H9 (cell line): ENCODE measurements at places on chromosomes 1 and 21. TPM values are rescaled to one million over a fixed set of nuclear protein-coding genes. Genes with fewer than 3 reads are reported as not detected.
A peak's percentile ranks its signal among the peaks of the same experiment; 100 is the strongest.

APOBEC4 gene
- not detected in 2 replicates for total RNA-seq

SLC5A9 gene
- 0.22 TPM in 1 of 2 replicates, not detected in the other for total RNA-seq

COL16A1 gene
- 6.2 and 6.5 TPM in 2 replicates for total RNA-seq

ANGPTL1 gene
- total RNA-seq: not detected in 2 replicates

DNASE2B gene
- total RNA-seq: not detected in 2 replicates

DNA sequence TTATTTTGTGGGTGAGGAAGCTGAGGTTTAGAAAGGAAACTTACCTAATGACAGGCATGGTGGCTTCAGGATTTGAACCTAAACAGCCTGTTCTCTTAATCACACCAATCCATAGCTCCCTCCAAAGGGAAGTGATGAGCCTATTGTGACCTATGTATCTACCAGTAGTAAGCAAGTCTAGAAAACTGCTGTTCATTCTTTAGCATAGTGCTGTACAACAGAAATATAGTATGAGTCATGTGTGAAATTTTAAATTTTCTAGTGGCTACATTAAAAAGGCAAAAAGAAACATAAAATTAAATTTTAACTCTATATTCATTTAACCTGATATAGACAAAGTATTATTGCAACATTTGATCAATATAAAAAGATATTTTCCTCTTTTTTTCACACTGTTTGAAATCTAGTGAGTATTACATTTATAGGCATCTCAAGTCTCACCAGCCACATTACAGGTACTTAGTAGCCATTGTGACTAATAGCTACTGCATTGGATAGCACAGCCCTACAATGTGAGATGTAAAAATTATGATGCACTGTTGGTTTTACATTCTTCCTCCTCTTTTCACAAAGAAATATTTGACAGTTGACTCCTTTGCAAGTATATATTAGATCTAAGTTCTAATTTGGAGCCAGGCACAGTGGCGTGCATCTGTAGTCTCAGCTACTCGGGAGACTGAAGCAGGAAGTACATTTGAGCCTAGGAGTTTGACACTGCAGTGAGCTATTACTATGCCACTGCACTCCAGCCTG lies 16.6 kb downstream of the IPO9 start:
- H3K4me3 ChIP-seq: no peak overlapping the region
- H3K36me3 ChIP-seq: peaks cover 4% of the 10 kb centered on the region; the same call in 2 of the 3 replicates
- peaks cover 6% of the 10 kb centered on the region; the same call in 1 of the 2 replicates for H3K4me1 ChIP-seq
- no peak overlapping the region for H3K27ac ChIP-seq
- DNase-seq: no peak
- no peaks in the 10 kb centered on the region for H3K27me3 ChIP-seq

GRCh38 chr1:217892750-217893149 lies 261.6 kb downstream of the SPATA17 start:
- H3K27me3 ChIP-seq: no peaks in the 10 kb centered on the region
- no peak overlapping the region for H3K4me3 ChIP-seq
- H3K27ac ChIP-seq: no peak overlapping the region
- DNase-seq: no peak

DNA sequence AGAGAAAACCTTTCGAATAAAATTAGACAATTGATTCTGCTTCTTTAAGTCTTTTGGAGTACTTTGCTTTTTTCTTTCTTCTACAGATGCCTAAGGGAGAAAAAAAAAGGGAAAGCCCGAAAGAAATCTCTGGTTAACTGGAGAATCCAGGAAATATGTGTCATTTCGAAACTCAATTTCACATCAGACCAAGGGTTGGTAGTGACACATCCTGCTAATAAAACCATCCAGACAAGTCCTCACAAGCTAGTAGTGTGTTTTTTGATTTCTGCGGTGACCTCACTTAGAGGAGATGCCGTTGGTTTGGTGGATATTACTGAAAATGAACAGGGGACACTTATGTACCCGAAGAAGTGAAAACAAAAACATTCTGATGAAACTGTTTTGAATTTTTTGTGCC lies 726.5 kb upstream of the ADAMTS5 start:
- H3K4me1 ChIP-seq: no peaks in the 10 kb centered on the region
- no peak overlapping the region for H3K4me3 ChIP-seq
- H3K27me3 ChIP-seq: no peaks in the 10 kb centered on the region
- H3K36me3 ChIP-seq: peaks cover 2% of the 10 kb centered on the region

GRCh38 chr1:212916481-212917133 lies 33.7 kb upstream of the VASH2 start:
- no peak overlapping the region for H3K27ac ChIP-seq
- no peaks in the 10 kb centered on the region; the same call in 1 of the 2 replicates for H3K4me1 ChIP-seq
- H3K27me3 ChIP-seq: no peaks in the 10 kb centered on the region
- peaks cover 35% of the 10 kb centered on the region for H3K36me3 ChIP-seq
- peak; percentile 82 for DNase-seq
- peak overlapping the region; percentile 58; the same call in 1 of the 3 replicates for H3K4me3 ChIP-seq

GRCh38 chr1:169944621-169945020 lies 50.9 kb upstream of the SCYL3 start:
- H3K27ac ChIP-seq: no peak overlapping the region
- no peaks in the 10 kb centered on the region for H3K4me1 ChIP-seq
- no peak overlapping the region for H3K4me3 ChIP-seq
- DNase-seq: no peak
- no peaks in the 10 kb centered on the region for H3K36me3 ChIP-seq
- H3K27me3 ChIP-seq: no peaks in the 10 kb centered on the region

DNA sequence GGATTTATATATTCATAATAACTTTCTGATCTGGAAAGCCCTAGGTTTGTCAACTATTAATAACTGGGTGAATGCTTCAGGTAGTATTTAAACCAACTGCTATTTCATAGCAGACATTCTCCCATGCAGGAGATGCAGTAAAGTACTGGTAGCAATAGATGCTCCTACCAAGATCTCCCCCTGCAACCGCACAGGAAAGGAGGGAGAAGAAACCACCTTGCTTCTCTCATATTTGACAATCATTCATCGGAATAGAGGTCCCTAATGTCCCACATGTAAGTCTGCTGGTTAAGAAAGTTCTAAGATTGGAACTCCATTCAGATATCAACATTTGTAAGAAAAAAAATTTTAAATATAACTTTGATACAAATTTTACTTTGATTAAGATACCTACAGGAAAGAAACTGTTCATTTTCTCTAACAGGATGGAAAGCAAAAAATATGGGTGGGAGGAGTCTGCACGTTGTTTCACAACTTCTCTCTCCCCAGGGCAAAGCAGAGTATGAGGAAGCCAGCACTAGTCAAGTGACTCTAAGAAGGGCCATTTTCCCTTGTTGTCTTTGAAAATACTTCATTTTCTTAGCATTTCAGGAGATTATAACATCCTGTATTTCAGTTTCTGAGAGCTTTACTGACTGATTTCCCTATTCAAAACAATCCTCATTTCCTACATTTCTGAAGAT lies at the start of gene PYHIN1:
TSS of gene PYHIN1 (plus strand) at position 498 of the 683 bp plus-strand sequence. CDS start 5,359 bp downstream, outside the sequence.
- H3K27me3 ChIP-seq: no peaks in the 10 kb centered on the region
- H3K36me3 ChIP-seq: no peaks in the 10 kb centered on the region; the same call in 2 of the 3 replicates
- no peak within 1 kb of the TSS for H3K4me3 ChIP-seq
- H3K27ac ChIP-seq: no peak within 1 kb of the TSS
- no peak for DNase-seq

DNA sequence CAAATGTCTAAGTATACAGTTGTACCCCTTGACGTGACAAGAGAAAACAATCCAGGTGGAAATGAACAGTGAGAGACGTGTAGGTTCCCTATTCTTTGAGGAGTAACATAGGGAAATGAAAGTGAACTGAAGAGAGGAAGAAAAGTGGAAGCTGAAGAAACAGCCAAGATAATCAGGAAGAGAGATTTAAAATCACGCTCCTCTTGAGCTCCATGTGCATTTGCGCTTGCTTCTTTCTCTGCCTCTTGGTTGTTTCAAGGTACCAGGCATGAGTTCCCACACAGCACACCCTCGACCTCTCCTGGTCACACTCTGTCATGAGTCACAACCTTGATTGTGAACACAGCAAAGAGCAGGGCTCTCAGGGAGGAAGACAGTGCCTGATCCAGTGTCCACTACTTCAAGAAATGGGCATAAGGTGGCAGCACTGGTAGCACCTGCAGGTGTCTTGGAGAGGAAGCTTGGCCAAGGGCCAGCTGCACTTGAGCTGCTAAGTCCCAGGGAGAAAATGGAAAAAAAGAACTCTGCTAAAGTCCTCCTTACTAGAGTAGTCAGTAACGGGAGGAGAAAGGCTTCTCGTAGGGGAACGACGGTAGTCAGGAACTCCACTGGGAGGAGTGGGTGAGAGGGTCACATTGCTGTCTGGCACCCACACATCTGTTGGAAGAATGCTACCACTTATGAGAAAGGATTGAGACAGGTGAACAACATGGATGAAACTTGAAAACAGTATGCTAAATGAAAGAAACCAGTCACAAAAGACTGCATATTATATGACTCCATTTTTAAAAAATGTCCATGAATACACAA lies 18.3 kb upstream of the ARID1A start:
- no peaks in the 10 kb centered on the region for H3K27me3 ChIP-seq
- no peak overlapping the region for H3K27ac ChIP-seq
- DNase-seq: peak; percentile 86
- H3K36me3 ChIP-seq: no peaks in the 10 kb centered on the region

DNA sequence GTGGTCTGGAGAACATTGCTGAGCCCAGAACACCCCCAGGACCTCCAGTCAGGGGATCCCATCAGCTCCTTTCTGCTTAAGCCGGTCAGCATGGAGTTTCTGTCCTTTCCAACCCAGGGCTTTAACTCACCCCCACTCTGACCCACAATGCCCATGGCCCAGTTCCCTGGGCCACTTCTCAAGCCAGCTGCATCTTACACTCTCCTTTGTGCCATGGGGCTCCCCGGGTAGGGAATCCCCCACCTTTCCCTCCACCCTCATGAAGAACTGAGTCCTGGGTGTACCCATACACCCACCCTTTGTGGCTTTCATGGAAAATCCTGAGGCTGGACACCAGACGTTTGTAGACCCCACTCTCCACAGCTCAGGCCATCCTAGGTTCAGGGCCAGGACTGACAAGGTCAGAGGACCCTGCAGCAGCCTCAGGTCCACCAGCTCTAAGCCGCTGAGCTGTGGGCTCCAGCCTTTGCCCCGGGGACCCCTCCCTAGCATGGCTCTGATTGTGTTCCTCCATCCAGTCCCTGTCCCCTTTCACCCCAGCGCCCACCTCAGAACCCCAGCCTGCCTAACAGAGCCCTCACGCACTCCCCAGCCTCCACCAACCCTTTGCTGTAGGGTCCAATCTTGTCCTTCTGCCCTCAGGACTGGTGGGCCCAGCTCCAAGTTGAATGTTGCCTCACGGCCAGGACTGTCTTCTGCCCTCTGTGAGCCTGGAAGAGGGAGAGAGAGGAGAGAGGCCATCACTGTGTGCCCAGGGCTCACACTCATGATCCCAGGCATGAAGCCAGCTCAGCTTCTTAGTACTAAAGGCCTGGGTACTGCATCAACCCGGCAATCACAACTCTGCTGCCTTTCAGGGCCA lies 394.8 kb downstream of the MATN1 start:
- no peaks in the 10 kb centered on the region for H3K4me1 ChIP-seq
- no peaks in the 10 kb centered on the region for H3K36me3 ChIP-seq
- DNase-seq: no peak
- H3K27ac ChIP-seq: no peak overlapping the region
- H3K4me3 ChIP-seq: no peak overlapping the region

GRCh38 chr1:26320896-26321295 lies 3.1 kb downstream of the CD52 start:
- peaks cover 32% of the 10 kb centered on the region for H3K36me3 ChIP-seq
- H3K27me3 ChIP-seq: no peaks in the 10 kb centered on the region
- H3K4me1 ChIP-seq: no peaks in the 10 kb centered on the region
- H3K4me3 ChIP-seq: no peak overlapping the region
- DNase-seq: no peak
- no peak overlapping the region for H3K27ac ChIP-seq

GRCh38 chr1:33905241-33905640 lies 41.4 kb downstream of the HMGB4 start:
- H3K4me1 ChIP-seq: no peaks in the 10 kb centered on the region
- peaks cover 3% of the 10 kb centered on the region; the same call in 2 of the 3 replicates for H3K36me3 ChIP-seq
- no peaks in the 10 kb centered on the region for H3K27me3 ChIP-seq
- no peak overlapping the region for H3K4me3 ChIP-seq

DNA sequence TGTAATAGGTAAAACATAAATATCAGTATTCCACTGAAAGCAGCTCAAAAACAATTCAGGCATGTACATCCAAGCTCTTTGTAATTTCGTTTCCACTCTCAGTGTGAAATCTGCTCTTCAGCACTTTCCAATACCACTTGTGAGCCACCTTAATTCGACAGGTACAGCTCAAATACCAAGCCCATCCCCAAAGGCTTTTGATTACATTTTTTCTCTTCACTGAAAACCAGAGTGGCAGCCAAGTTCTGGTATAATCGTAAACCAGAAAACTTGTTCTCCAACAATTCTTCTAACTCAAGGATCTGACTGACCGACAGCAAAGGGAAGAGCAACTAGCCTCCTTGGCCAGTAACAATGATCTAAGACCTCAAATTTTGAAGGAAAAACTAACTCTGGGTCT lies 36.8 kb downstream of the FBXO42 start:
- no peak overlapping the region for H3K27ac ChIP-seq
- DNase-seq: no peak
- no peaks in the 10 kb centered on the region for H3K4me1 ChIP-seq

- no peaks in the 10 kb centered on the region for H3K4me1 ChIP-seq
- H3K27ac ChIP-seq: no peak overlapping the region
- no peaks in the 10 kb centered on the region for H3K36me3 ChIP-seq
These were observed 41.4 kb upstream of the ACOT11 start for GRCh38 chr1:54506594-54506993.

- DNase-seq: no peak
- no peaks in the 10 kb centered on the region for H3K36me3 ChIP-seq
- no peaks in the 10 kb centered on the region for H3K27me3 ChIP-seq
- H3K4me1 ChIP-seq: no peaks in the 10 kb centered on the region
- no peak overlapping the region for H3K27ac ChIP-seq
These were observed 16.8 kb downstream of the VCAM1 start for GRCh38 chr1:100736324-100736723.

GRCh38 chr1:183896466-183897048 lies 91.6 kb downstream of the RGL1 start:
- DNase-seq: no peak
- H3K4me1 ChIP-seq: no peaks in the 10 kb centered on the region
- no peaks in the 10 kb centered on the region for H3K36me3 ChIP-seq

- H3K36me3 ChIP-seq: no peaks in the 10 kb centered on the region
- H3K4me3 ChIP-seq: no peak overlapping the region
- no peaks in the 10 kb centered on the region for H3K27me3 ChIP-seq
- H3K27ac ChIP-seq: no peak overlapping the region
- DNase-seq: no peak
These were observed 23.8 kb downstream of the HIVEP3 start for GRCh38 chr1:41894808-41895483.

GRCh38 chr1:116943438-116943837 lies 33.7 kb downstream of the PTGFRN start:
- H3K4me3 ChIP-seq: no peak overlapping the region
- 0 out of 2 replicates have a peak, but pooled peaks cover 2% of the 10 kb centered on the region for H3K4me1 ChIP-seq
- no peak overlapping the region for H3K27ac ChIP-seq

DNA sequence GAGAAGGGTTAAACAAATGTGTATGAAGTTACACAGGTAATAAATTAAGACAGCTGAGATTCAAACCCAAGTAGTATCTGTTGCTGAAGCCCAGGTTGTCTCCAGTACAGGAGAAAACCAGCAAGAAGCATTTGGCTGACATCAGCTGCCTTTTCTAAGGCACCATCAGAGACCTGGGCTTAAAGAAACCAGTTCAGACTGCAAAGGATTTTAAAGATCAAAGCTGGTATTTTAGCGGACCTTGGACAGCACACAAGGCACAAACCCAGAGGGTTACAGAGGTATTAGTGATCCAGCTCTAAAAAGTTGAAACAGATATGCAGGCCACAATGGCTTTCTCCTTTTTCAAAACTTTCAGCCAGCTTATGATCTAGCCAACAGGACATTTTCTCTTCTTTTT lies 23.4 kb downstream of the BEND5 start:
- DNase-seq: no peak
- H3K27me3 ChIP-seq: no peaks in the 10 kb centered on the region
- peaks cover 5% of the 10 kb centered on the region; the same call in 2 of the 3 replicates for H3K36me3 ChIP-seq
